ENCODE measurements at places on chromosomes 12 and 14. TPM values are rescaled to one million over a fixed set of nuclear protein-coding genes. Genes with fewer than 3 reads are reported as not detected.

DNA sequence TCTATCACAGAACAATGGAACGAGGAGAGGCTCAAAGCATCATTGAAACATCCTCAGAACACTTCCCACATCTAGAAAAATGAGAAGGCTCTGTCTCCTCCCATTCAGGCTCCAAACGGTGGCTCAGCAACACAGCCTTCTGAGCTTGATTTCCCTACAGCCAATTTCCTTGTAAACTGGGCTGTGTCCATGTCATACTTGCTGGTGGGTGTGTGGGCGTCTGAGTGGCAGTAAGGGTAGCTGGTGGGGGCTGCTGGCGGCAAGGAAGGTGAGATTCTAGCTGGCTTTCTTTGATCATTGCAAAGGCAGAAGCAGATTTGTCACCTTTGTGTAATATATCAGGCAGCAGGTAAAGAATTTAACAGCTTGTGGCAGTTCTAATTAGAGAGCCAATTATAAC lies 163.7 kb downstream of the CALM1 start:
- DNase-seq = no peak
- H3K27me3 ChIP-seq = no peaks in the 10 kb centered on the region
- H3K4me3 ChIP-seq = no peak overlapping the region
- no peaks in the 10 kb centered on the region for H3K36me3 ChIP-seq
- no peaks in the 10 kb centered on the region for H3K4me1 ChIP-seq
- H3K27ac ChIP-seq = no peak overlapping the region

GRCh38 chr12:27199638-27200300 lies 44.3 kb upstream of the STK38L start:
- H3K27ac ChIP-seq = no peak overlapping the region
- no peak overlapping the region for H3K4me3 ChIP-seq
- no peaks in the 10 kb centered on the region for H3K36me3 ChIP-seq
- H3K4me1 ChIP-seq = peaks cover 8% of the 10 kb centered on the region

DNA sequence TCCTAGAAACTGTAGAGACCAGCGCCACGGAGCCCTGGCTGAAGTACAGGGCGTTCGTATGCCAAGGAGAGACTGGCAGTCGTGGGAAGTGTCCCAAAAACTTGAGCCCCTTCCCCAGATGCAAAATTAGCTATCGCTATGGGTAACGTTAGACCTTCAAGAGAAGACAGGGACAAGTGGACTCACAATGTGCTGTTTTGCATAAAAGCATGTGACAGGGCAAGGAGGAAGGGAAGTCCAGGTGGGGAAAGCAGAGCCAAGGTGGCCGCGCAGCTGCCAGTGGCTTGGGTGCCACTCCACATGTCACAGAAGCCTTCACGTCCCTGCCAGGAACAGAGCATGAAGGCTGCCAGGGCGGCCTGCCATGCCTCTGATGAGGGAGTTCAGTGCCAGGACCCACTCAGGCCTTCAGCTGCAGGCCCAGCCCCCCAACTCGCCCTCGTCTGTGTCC lies 61.2 kb upstream of the DYNC1H1 start:
- no peak overlapping the region for H3K27ac ChIP-seq
- no peak overlapping the region for H3K4me3 ChIP-seq
- no peaks in the 10 kb centered on the region for H3K27me3 ChIP-seq
- H3K36me3 ChIP-seq = peaks cover 87% of the 10 kb centered on the region

- H3K4me3 ChIP-seq = no peak overlapping the region
- H3K36me3 ChIP-seq = no peaks in the 10 kb centered on the region
- no peak for DNase-seq
- no peak overlapping the region for H3K27ac ChIP-seq
- H3K27me3 ChIP-seq = no peaks in the 10 kb centered on the region
Observed at GRCh38 chr14:59727073-59727661, 143.4 kb downstream of the RTN1 start.

DNA sequence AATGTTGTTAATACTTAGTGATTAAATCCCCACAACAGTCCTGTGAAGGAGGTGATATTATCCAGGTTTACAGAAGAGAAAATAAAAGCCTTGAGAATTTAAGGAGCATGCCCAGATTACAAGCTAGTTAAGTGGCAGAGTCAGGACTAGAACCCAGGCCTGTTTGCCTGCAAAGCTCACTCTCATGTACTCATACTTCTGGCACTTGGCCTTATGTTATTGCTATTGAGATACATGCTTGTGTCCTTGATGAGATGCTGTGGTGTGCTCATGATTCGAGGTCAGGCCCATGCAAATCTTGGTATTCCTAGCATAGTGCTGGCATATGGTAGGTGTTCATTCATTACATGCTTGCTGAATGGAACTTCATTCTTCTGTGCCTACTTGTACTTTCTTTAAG lies 7.6 kb upstream of the EID3 start:
- H3K4me3 ChIP-seq = no peak overlapping the region
- H3K27me3 ChIP-seq = no peaks in the 10 kb centered on the region
- DNase-seq = no peak
- no peak overlapping the region for H3K27ac ChIP-seq

Gene FBLN5
- 27.7 TPM for total RNA-seq

Measured in osteoblast (primary cell).